ENCODE measurements at places on chromosomes 1 and 21.

- H3K27me3 ChIP-seq = no peaks in the 10 kb centered on the region
- H3K36me3 ChIP-seq = no peaks in the 10 kb centered on the region
- H3K27ac ChIP-seq = peak overlapping the region; percentile 98
- H3K4me1 ChIP-seq = peaks cover 23% of the 10 kb centered on the region
- no peak for DNase-seq
- H3K4me3 ChIP-seq = peak overlapping the region; percentile 79
Observed at GRCh38 chr1:40161888-40162397, 756 bp downstream of the RLF start.

- H3K36me3 ChIP-seq = no peaks in the 10 kb centered on the region
- no peak for DNase-seq
- H3K4me1 ChIP-seq = no peaks in the 10 kb centered on the region
- no peak overlapping the region for H3K27ac ChIP-seq
- no peak overlapping the region for H3K4me3 ChIP-seq
Observed at GRCh38 chr1:172674831-172675613, 16.1 kb downstream of the FASLG start.

- H3K4me1 ChIP-seq = no peaks in the 10 kb centered on the region
- no peaks in the 10 kb centered on the region for H3K36me3 ChIP-seq
- H3K27me3 ChIP-seq = peaks cover 6% of the 10 kb centered on the region
- no peak for DNase-seq
- H3K4me3 ChIP-seq = no peak overlapping the region
Observed at GRCh38 chr1:247535402-247535801, 838 bp downstream of the OR2C3 start.

GRCh38 chr1:32269744-32270143 is 18.7 kb downstream of the LCK start:
- no peaks in the 10 kb centered on the region for H3K36me3 ChIP-seq
- no peak overlapping the region for H3K27ac ChIP-seq

DNA sequence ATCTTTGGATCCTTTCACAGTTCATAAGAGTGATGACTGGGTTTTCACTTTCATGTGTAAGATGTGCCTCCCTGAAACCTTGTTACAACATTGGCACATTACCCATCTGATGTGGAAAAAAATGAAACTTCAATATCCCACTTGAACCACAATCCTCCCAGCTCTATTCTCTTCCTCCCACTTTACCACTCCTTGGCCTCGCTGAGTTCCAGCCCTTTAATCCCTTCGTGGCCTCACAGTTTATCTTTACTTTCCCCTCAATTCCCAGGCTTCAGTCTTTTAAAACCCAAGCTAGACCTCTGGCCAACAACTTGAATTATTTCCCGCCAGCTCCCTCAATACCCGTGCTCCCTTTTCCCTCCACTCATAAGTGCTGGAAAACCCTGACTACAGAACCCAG is 25.0 kb upstream of the CTTNBP2NL start:
- no peak overlapping the region for H3K4me3 ChIP-seq
- DNase-seq = no peak
- H3K36me3 ChIP-seq = no peaks in the 10 kb centered on the region
- no peak overlapping the region for H3K27ac ChIP-seq

GRCh38 chr1:50208315-50208714 is 99.6 kb downstream of the ELAVL4 start:
- H3K36me3 ChIP-seq = no peaks in the 10 kb centered on the region
- H3K4me3 ChIP-seq = no peak overlapping the region
- H3K27ac ChIP-seq = no peak overlapping the region
- peaks cover 5% of the 10 kb centered on the region for H3K27me3 ChIP-seq
- H3K4me1 ChIP-seq = no peaks in the 10 kb centered on the region

DNA sequence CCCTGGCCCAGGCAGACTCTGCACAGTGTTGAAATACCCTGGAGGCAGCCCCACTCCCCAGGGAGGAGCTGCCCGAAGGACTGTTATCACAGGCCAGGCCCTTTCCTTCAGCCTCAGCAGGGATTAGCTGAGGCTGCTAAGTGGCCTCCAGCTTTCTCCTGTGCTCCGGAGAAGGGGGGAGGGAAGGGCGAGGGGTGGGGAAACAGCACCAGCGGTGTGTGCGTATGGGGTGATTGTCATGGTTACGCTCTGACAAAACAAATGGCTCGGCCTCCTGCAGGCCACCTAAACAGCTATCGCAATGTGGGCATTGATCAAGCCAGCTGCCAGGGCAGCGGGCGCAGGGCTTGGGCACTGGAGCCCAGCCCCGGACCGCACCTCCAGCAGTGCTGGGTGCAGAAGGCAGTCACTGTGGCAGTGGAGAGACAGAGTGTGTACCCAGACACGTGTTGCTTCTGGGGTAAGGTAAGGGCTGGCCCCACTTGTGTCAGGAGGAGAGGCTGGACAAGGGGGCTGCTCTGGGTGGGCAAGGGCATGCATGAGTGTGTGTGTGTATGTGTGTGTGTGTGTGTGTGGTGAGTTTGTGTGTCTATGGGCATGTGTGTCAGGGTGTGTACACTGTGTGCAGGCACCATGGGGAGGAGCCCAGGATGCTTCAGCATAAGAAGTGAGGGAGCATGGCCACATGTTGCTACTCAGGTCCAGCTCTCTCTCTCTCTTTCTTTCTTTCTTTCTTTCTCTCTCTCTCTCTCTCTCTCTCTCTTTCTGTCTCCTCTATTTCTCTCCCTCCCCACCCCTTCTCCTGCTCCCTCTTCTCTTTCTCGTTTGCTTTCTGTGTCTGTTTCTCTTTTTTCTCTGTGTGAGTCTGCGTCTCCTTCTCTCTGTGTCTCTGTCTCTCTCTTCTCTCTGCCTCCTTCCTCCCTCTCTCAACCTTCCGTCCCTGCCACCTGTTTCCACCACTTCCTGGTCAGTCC is at the start of gene VWA5B1:
Gene VWA5B1 (plus strand): TSS at position 252 of the 974 bp plus-strand sequence. CDS start 19,727 bp downstream, outside the sequence.
- peaks cover 42% of the 10 kb centered on the region for H3K27me3 ChIP-seq
- no peaks in the 10 kb centered on the region for H3K36me3 ChIP-seq
- H3K4me3 ChIP-seq = no peak within 1 kb of the TSS

DNA sequence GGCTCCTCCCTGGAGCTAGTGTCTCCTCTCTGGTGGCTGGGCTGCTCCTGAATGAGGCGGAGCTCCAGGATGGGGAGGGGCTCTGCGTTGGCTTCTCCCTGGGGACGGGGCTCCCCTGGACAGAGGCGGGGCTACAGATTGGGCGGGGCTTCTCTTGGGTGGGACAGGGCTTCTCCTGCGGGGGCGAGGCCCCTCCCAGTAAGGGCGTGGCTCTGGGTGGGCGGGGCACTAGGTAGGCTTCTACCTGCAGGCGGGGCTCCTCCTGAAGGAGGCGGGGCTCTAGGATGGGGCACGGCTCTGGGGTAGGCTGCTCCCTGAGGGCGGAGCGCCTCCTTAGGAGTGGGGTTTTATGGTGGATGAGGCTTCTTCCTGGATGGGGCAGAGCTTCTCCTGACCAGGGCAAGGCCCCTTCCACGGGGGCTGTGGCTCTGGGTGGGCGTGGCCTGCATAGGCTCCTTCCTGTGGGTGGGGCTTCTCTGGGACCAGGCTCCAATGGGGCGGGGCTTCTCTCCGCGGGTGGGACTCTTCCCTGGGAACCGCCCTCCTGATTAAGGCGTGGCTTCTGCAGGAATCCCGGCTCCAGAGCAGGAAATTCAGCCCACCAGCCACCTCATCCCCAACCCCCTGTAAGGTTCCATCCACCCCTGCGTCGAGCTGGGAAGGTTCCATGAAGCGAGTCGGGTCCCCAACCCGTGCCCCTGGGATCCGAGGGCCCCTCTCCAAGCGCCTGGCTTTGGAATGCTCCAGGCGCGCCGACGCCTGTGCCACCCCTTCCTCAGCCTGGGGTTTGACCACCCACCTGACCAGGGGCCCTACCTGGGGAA is 22.7 kb upstream of the ARF1 start:
- H3K36me3 ChIP-seq = no peaks in the 10 kb centered on the region
- H3K4me1 ChIP-seq = peaks cover 14% of the 10 kb centered on the region
- H3K4me3 ChIP-seq = peak overlapping the region; percentile 38
- peak; percentile 99 for DNase-seq
- peaks cover 69% of the 10 kb centered on the region for H3K27me3 ChIP-seq

- peaks cover 47% of the 10 kb centered on the region for H3K4me1 ChIP-seq
- no peaks in the 10 kb centered on the region for H3K27me3 ChIP-seq
- H3K36me3 ChIP-seq = no peaks in the 10 kb centered on the region
- DNase-seq = no peak
- no peak overlapping the region for H3K4me3 ChIP-seq
Observed at GRCh38 chr1:29177022-29177705, 4.5 kb downstream of the SRSF4 start.

- H3K4me3 ChIP-seq = no peak overlapping the region
- H3K27me3 ChIP-seq = no peaks in the 10 kb centered on the region
- peaks cover 20% of the 10 kb centered on the region for H3K4me1 ChIP-seq
- peak overlapping the region; percentile 24 for H3K27ac ChIP-seq
- H3K36me3 ChIP-seq = no peaks in the 10 kb centered on the region
Observed at GRCh38 chr1:36207339-36207738, 16.9 kb upstream of the THRAP3 start.

DNA sequence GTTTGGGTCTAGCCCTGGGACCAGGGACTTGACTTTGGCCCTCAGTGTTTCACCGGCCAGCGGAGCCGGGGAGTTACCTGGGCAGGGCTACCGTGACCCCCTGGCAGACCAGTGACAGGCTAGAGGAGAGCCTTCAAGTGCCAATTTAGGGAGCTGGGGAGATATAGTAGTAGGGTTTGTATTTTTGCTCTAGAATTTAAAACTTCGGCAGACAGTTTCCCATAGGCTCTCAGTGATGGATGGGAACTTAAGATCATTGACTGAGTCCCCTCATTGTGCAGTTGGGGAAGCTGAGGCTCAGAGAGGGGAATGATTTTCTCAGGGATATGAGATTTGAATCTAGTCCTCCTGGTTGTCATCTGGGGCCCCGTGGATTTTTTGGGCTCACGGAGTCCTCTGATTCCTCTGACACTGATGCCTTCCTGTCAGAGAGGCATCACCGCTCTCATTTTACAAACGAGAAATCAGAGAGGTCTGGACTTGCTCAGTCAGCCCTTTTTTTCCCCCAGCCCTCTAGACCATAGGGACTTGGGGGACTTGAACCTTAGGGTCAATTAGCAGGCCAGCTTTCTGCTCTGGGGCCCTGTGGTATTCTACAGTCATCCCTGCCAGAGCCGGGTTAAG is 58.3 kb upstream of the ACOT11 start:
- H3K27ac ChIP-seq = peak overlapping the region; percentile 88
- H3K4me3 ChIP-seq = peak overlapping the region; percentile 66
- no peak for DNase-seq
- peaks cover 21% of the 10 kb centered on the region for H3K4me1 ChIP-seq

DNA sequence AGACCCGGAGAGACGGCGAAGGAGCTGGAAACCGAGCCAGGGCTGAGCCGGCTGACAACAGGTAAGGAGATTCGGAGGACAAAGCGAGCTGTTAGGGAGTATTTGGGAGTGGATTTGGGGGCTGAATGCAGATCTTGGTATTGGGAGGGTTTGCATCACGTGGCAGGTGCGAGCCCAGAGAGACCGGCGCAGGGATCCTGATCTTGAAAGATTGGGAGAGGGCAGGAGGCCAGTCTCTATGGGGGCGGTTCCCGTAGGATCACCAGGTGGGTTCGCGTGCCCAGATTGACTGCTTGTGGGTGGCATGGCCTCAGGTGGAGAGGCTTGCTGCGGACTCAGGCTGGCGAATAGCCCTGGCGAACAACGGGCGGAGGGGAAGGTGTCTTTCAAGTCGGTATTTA is 204 bp downstream of the CIART start:
- peak overlapping the region; percentile 64 for H3K4me3 ChIP-seq
- H3K4me1 ChIP-seq = peaks cover 8% of the 10 kb centered on the region
- no peaks in the 10 kb centered on the region for H3K27me3 ChIP-seq
- DNase-seq = peak; percentile 82
- no peaks in the 10 kb centered on the region for H3K36me3 ChIP-seq

DNA sequence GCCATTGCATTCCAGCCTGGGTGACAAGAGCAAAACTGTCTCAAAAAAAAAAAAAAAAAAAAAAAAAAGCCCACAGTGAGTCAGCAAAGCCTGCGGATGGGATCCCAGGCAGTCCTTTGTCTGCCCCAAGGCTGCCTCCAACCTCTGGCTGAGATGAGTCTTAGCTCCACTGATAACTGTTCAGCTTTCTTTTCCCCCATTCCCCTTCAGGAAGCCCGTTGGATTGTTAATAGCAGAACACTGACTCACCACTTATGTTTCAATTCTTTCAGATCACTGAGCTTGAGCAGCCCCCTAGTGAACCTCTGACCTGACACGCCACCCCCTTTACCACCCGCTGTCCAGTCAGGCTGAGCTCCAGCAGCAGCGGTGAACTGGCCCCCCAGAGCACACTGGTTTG is 57.5 kb downstream of the ERG start:
- H3K4me3 ChIP-seq = no peak overlapping the region
- H3K36me3 ChIP-seq = no peaks in the 10 kb centered on the region
- no peak for DNase-seq
- no peaks in the 10 kb centered on the region for H3K27me3 ChIP-seq
- H3K27ac ChIP-seq = no peak overlapping the region

DNA sequence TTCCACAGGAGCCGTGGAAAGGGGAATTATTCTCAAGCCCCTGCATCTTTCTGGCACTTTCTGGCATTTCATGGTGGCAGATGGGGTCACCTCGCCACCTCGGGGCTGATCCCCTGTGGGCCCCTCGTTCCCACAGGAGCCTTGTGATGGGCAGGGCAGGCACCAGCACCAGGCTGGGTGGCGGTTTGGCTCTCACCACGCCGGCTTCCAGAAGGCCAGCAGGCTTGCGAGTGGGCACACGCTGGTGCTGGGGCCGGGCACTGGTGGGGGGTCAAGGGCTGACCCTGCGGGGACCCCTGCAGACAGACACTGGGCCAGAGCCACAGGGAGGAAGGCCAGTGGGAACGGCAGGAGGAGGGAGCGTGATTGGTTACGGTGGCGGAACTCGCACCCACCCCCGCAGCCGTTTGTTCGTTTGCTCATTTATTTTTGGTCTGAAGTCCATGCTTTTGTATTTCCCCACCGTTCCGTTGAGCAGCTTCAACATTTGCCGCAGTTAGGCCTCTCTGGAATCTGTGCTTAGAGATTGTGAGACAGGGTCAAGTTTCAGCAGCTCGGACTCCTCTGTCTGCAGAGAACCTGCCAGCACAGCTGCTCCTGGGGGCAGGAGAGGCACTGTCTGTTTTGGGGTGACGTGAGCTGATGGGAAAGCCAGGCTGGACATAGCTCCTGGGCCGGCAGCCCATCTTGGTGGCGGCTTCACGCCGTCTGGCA is 5.3 kb downstream of the COL18A1 start:
- H3K27ac ChIP-seq = no peak overlapping the region
- DNase-seq = no peak

GRCh38 chr21:43211072-43211759 is 42.4 kb downstream of the CRYAA start:
- no peak overlapping the region for H3K27ac ChIP-seq
- H3K27me3 ChIP-seq = no peaks in the 10 kb centered on the region
- no peaks in the 10 kb centered on the region for H3K36me3 ChIP-seq
- H3K4me3 ChIP-seq = no peak overlapping the region
- peaks cover 8% of the 10 kb centered on the region for H3K4me1 ChIP-seq

- H3K27ac ChIP-seq = peak overlapping the region; percentile 87
- no peaks in the 10 kb centered on the region for H3K36me3 ChIP-seq
- no peak for DNase-seq
- H3K4me1 ChIP-seq = peaks cover 25% of the 10 kb centered on the region
Observed at GRCh38 chr1:2228694-2229036, 546 bp downstream of the SKI start.
